ENCODE measurements at places on chromosomes 5 and 9.
A peak's percentile ranks its signal among the peaks of the same experiment; 100 is the strongest.

DNA sequence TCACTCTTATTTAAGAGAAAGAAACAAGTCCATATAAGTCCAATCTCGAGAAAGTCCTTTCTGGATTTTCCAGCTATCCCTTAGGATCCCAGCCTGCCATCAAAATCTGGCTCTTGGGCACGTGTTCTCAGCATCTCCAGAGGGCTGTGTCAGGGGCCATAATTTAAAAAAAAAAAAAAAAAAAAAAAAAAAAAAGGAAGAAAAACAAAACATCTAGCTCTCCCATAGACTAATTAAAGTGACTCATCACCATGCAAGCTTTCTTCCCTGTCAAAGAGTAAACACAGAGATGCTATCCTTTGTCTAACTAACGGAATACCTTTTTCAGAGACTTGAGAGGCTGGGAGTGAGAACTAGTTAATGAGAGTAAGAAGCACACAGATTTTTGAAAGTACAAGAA is 44.9 kb upstream of the MYO10 start:
- no peak for DNase-seq

- DNase-seq, result peak; percentile 61
Measured at GRCh38 chr9:78029551-78030295, 1.9 kb downstream of the GNAQ start.

DNA sequence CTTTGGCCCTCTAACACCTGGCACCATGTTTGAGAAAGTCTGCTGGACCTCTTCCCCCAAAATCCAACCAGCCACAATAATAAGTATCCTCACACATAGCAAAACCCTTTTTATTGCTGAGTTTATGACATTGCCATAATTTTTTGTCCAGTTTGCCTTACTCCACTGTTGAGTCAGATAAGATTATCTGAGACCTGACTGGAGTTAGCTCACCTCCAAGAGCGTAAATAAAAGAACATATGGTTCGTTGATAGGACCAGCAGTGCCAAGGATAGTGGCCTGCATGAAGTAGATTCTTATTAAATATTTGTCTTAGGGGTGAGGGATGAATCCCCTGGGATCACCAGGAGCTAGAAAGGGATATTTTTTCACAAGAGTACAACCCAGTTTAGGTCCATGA is 510.6 kb upstream of the MPDZ start:
- no peak for DNase-seq

DNA sequence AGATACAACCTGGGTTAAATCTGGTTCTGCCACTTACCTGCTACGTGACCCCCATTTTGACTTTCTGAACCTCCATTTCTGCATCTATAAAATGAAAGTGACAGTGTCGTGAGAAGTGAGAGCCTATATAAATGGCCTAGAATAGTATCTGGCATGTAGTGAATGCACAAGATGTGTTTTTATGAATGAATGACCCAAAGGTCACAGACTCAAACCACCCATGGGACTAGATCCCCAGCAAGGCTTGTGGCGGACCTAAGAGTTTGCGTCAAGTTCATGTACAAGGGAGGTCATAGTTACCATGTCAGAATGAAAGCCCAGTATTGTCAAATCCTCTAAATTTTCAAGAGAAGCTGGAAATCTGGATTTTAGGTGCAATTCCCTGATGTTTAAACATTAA is 11.2 kb upstream of the SETD9 start:
- no peak for DNase-seq

DNA sequence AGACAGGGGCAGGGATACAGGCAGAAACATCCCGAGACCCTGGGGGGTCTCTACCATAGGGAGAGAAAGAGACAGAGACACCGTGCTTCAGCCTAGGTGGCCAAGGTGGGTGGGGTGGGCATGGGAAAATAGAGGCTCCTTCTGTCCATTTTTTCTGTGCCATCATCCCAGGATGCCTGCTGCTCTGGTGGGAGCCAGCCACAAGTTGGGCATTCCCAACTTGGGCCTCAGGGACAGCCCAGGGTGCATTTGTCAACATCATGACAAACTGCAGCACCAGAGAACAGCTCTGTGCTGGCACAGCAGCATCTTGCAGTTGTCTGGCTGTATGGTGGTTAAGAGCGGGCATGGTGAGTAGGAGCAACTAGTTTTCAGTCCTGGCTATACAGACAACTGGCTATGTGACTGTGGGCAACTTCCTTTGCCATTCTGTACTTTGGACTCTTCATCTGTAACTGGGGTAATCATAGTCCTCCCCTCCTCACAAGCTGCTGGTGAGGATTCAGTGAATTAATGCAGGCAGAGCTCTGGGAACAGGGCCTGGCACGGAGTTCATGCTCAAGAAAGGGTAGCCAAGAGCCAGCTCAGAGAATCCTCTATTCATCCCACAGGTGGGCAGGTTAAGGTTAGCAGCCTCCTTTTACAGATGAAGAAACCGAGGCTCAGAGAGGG is 100.4 kb downstream of the RGS3 start:
- no peak for DNase-seq

DNA sequence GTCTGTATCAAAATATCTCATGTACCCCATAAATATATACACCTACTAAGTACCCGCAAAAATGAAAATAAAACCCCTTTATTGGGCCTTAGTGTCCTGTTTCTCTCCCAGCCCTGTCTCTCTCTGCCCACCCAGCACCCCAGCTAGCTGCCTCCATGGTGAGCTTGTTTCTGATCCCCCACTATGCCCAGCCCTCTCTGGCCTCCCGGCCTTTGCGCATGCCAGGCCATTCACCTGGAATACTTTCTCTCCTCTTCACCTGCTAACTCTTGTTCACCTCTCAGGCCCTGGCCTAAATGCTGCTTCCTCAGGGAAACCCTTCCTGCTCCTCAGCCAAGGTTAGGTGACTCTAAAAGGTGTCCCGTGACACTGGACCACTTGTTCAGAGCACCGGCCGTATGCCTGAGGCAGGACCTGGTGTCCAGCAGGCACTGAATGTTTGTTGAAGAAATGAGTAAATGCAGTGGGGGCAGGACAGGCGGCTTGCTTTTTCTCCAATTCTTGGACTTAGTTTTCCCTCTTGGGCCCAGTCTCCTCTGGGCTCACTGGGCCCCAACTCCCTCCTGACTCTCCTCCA is 58.5 kb downstream of the PSD2 start:
- DNase-seq, result no peak

- DNase-seq, result no peak
Measured at GRCh38 chr9:129664746-129665388, 580 bp upstream of the PRRX2 start.

DNA sequence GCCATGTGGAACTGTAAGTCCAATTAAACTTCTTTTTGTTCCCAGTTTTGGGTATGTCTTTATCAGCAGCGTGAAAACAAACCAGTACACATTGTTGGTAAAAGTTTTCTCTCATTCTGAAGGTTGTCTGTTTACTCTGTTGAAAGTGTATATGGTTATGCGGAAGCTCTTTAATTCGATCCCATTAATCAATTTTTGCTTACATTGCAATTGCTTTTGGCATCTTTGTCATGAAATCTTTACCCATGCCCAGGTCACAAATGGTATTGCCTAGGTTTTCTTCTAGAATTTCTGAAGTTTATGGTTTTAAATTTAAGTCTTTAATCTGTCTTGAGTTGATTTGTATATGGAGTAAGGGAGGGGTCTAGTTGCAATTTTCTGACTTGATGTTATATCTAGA is 1901.9 kb downstream of the MAT2B start:
- DNase-seq, result no peak

DNA sequence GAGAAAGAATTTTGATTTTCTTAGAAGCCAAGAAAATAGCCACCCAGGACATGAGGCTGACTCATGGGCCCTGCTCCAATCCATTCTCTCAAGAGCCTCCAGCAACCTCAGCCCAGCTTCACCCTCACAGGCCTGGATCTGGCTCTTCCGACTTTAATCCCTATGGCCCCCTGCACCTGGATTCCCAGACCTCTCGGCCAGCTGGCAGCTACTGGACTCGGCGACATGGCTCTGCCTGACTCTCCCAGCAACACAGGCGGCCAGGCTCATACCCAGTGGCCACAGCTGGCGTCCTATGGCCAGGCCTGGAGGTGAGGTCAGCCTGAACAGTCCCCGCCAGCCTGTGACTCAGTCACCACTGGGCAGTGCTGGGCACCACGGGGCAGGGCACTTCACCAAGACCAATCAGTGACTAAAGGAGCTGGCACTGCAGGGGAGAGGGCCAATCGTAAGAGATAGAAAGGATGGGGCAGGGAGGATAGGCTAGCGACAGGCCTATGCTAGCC is 6.2 kb upstream of the PDLIM4 start:
- no peak for DNase-seq

- no peak for DNase-seq
Measured at GRCh38 chr5:65103756-65104440, 335.2 kb downstream of the CWC27 start.

- no peak for DNase-seq
Measured at GRCh38 chr5:173496129-173496882, 120.1 kb downstream of the BOD1 start.

Measured in CD4-positive, alpha-beta T cell (primary cell).